ENCODE measurements at places on chromosomes 1 and 21. TPM values are rescaled to one million over a fixed set of nuclear protein-coding genes. Genes with fewer than 3 reads are reported as not detected.

- H3K27ac ChIP-seq = no peak overlapping the region
- H3K36me3 ChIP-seq = no peaks in the 10 kb centered on the region
- DNase-seq = no peak
- H3K27me3 ChIP-seq = peaks cover 36% of the 10 kb centered on the region
- H3K4me1 ChIP-seq = no peaks in the 10 kb centered on the region
- no peak overlapping the region for H3K4me3 ChIP-seq
Measured at GRCh38 chr1:14181191-14181795, 417.2 kb upstream of the KAZN start.

DNA sequence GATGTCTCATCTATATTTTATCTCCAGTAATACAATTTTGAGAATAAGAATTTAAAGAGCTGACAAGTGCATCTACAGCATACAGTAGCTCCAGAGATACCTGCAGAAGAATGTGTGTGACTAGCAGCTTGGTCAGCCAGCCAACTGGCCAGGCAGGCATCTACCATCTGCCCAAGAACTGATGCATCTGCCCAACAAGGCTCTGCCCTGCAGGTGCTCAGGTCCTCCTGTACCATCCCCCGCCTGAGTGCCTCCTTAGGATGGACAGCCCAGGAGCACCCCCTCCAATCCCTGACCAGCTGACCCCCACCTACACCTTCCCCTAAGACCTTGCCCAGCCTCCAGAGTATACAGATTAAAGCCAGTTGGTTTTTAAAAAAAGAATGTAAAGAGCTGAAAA lies 30.3 kb downstream of the TMEM69 start:
- no peak overlapping the region for H3K4me3 ChIP-seq
- H3K27ac ChIP-seq = no peak overlapping the region
- no peaks in the 10 kb centered on the region for H3K27me3 ChIP-seq
- no peaks in the 10 kb centered on the region for H3K4me1 ChIP-seq
- DNase-seq = no peak

- no peak for DNase-seq
- peaks cover 39% of the 10 kb centered on the region for H3K36me3 ChIP-seq
- H3K4me3 ChIP-seq = no peak overlapping the region
- H3K27ac ChIP-seq = no peak overlapping the region
- no peaks in the 10 kb centered on the region for H3K27me3 ChIP-seq
Measured at GRCh38 chr1:88730132-88730675, 46.1 kb downstream of the PKN2 start.

The RGS1 gene
- 52.9 TPM for total RNA-seq

The OR2L3 gene
- total RNA-seq = not detected

All from activated B cell treated with CpG ODN at 0.5 μM for 24 hours (primary cell).